ENCODE measurements at places on chromosomes 13 and 19.

DNA sequence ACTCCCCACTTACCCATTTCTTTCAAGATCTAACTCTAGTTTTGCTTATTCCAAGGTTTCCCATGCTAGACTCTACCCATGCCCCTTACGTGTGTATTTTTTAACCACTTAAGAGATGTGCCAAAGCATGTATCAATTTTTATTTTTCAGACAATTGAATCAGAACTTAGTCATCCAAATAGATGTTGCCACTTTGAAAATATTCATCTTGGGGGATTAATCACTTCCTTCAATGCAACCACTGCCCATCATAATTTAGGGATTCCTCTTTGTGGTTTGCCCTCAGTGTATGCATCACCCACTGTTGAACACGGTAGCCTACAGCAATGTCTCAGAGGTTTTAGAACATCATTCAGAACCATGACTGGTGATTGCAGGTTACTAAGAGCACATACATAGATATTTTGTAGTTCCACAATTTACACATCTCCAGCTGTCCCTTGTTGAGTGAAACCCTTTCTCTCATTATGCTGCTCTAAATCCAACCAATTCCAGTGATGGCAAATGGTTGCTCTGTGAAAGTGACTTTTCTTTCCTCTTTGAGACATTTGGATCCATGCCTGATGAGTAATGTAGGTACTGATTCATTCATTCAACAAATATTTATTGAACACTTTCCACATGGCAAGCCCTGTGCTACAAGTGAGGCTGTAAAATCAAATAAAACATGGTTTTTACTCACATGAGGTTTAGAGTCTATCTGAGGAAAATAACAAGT lies 60.6 kb upstream of the SERP2 start:
- no peak for DNase-seq

DNA sequence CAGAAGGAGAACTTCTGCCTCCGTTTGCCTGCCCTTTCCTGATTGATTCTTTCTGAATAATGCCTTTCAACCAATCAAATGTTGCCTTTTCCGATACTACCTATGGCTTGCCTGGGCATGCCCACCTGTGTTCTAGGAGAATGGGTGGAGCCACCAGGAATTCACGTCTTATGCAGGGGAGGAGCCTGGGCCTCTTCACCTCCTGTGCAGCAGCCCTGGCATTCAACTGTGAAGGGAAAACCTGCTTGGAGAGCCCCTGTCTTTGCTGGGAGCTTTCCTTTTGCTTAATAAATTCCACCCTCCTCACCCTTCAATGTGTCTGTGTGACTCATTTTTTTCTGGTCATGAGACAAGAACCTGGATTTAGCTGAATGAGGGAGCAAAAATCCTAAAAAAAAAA lies 730.7 kb downstream of the UQCRFS1 start:
- no peak for DNase-seq

DNA sequence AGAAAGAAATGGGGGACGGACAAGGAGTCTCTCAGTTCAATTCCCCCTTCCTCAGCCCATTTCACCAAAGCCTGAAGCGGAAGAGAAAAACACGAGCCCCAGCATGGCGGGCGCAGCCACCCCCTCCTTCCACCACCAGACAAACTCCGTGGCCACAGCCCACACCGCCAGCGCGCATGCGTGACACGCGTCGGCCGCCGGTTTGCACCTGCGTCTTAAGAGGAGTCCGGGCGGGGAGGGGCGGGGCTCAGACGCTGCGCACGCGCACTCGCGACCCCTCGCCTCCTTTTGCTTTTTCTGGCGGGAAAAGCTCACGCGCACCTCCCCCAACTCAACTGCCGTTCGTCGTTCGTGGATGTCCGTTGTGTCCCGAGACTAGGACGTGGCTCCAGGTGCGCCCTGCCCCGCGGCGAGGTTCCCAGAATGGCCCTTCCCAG lies at the start of gene KASH5:
Gene KASH5, plus strand, starts transcription at position 314 of the 437 bp plus-strand sequence. CDS start 2,635 bp downstream, outside the sequence.
- DNase-seq, result no peak

DNA sequence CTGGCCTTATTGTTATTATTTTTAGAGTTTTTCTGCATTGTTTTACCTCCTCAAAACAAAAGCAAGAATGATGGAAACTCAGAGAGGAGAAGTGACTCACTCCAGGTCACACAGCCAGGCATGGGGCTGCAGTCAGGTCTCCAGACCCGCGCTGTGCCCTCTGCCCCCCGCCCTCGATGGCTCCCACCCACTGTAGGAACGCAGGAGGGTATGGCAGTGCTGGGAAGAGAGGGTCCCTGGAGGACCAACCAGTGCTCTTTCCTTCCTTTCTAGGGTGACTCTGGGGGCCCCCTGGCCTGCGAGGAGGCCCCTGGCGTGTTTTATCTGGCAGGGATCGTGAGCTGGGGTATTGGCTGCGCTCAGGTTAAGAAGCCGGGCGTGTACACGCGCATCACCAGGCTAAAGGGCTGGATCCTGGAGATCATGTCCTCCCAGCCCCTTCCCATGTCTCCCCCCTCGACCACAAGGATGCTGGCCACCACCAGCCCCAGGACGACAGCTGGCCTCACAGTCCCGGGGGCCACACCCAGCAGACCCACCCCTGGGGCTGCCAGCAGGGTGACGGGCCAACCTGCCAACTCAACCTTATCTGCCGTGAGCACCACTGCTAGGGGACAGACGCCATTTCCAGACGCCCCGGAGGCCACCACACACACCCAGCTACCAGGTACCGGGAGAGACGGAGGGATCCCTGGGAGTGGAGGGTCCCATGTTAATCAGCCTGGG lies 5.6 kb downstream of the TIMM13 start:
- DNase-seq, result no peak

DNA sequence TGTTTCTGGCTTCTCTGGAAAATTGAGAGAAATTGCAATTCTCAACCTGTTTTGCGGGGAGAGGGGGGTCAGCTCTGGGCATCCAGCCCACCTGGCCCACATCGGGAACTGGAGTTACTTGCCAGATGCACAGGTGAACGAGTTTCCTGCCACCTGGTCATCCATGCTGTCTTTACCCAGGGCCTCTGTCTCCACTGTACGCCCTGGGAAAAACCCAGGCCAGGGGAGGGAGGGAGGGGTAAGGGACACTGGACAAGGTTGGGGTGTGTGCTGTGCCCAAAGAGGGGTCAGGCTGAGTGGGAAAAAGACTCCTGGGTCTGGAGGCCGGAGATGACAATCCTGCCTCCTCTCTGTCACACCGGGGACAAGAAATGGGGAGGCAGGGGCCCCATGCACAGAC lies 307.6 kb downstream of the ZNF536 start:
- DNase-seq, result no peak

DNA sequence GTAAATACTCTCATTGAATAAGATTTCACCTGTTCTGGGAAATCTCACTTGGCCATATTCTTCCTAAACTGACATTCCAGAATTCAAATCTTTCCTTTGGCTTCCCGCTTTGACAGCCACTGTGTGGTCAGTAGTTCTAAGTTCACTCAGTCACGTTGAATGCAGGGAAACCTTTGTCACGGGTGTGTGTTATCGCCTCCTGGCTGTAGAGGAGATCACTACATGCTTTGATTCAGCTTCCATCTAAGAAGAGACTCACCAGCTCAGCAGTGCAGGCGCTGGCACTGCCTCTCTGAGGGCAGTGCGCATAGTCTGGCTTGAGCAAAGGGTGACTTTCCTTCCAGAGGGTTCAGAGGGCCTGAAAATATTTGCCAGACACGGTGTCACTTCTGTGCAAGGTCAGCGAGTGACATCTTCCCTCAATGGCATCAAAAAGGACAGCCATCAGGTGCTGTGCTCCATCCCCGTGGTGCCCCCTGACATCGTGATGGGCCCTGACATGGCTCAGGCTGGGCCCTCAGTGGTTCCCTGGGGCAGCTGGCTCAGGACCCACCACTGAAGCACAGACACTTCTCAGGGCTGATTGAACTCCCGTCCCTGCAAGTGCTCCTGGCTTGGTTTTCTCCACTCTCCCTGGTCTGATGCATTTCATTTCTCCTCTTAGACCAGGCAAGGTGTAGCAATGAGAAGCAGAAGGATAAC lies 635.4 kb upstream of the ARGLU1 start:
- no peak for DNase-seq

DNA sequence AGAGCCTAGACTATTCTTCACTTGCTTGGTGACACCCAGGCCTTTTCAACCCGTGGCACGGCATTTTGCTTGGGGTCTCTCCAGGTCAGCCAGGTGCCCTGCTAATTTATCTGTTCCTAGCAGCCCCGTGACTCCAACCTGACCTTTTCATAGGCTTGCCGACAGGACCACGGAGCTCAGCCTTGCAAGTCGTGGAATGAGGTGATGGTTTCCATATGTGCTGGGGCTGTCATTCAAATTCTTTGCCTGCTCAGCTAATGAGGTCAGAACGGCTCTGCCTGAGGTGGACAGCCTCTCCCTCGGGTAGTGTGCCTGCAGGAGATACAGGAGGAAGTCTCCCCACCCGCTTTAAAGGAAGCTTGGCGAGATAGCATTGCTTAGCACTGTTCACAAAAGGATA lies 61.0 kb downstream of the SHISA2 start:
- no peak for DNase-seq

- no peak for DNase-seq
These were observed 304.7 kb upstream of the KLF12 start for GRCh38 chr13:74438901-74439300.

GRCh38 chr19:53424968-53425597 lies 6.7 kb upstream of the ZNF761 start:
- no peak for DNase-seq

DNA sequence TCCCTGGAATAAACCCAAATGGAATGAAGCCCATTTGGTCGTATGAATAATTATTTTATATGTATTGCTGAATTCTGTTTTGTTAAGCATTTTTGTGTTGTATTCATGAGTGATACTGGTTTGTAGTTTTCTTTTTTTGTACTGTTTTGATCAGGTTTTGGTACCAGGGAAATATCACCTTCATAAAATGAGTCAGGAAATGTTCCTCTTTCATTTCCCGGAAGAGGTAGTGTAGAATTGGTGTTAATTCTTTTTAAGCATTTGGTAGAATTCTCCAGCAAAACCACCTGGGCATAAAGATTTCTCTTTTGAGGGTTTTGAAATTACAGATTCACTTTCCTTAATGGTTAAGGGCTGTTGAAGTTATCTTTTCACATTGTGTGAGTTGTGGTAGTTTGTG lies 13.3 kb downstream of the SPATA13 start:
- DNase-seq, result no peak

- no peak for DNase-seq
These were observed 8.0 kb upstream of the USF2 start for GRCh38 chr19:35260694-35261304.

All from NK-92 treated with Interleukin-12 subunit alpha and Interleukin-12 subunit beta, amount 100 ng/mL, for 24 hours (cell line).